Activated CD8-positive, alpha-beta memory T cell treated with anti-CD3 and anti-CD28 coated beads for 4 hours (primary cell): ENCODE measurements at places on chromosomes 3 and 15.

GRCh38 chr15:82709081-82709420, 624 bp downstream of the AP3B2 start:
- DNase-seq = no peak

DNA sequence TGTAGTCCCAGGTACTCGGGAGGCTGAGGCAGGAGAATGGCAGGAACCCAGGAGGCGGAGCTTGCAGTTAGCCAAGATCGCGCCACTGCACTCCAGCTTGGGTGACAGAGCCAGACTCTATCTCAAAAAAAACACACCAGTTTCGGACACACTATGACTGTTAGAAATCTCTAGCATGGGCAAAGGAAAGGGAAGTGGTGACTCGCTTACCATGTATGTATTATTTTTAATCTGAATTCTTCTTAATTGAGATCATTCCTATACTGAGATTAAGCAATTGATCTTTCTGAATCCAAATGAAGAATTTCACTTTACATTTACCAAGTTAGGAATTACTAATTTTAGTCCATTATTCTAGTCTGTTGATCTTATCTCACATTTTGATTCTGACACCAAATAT, 459.2 kb upstream of the ALCAM start:
- no peak for DNase-seq

DNA sequence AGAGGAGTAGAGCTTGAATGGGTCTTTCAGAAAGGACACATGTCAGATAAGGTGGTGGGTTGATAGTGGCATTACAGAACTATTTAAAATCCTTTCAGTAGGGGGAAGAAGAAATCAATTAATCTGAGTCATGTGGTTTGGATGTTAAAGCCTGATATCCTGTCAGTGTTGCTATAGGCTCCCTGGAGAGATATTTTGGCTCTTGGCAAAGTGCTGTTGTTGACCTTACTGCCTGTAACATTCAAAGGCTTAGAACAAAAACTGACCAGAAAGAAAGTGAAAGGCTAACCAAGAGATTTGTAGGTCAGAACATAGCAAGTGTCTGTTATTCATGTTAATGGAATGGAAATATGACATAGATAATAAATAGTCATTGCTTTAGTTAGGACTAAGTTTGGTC, 552.9 kb downstream of the DIPK2A start:
- DNase-seq = no peak

DNA sequence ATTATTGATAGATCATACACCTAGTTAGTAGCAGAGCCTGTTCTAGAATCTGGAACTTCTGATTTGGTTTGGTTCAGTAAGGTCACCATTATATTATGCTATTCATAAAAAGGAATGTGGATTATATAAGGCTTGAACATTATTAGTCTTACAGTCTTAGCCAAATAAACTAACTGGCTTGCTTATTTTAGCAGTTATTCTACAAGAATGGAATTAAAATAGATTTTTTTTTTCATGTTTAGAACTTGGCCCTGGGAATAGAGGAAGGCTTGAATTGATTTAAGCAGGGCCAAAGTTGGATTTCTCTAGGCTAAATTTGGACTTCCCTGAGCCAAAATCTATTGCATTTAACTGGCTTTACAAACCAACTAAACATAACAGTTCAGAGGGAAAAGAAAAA, 24.4 kb downstream of the DTWD1 start:
- no peak for DNase-seq

DNA sequence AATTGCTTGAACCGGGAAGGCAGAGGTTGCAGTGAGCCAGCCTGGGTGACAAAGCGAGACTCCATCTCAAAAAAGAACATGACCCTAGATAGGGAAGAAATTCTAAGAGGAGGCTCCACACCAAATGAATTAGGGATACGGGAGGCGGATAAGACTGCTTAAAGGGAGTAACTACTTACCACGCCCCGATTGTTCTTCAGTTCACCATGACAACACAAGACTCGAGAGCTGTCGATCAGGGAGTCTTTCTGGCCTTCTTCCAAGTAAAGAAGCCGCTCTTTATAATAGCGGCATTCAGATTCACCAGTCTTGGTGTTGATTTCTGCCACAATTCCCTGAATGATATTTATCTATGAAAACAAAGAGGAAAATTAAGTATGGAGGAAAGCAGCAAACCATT, 53.9 kb upstream of the TASOR start:
- no peak for DNase-seq
